ENCODE measurements at places on chromosomes 4 and X.

DNA sequence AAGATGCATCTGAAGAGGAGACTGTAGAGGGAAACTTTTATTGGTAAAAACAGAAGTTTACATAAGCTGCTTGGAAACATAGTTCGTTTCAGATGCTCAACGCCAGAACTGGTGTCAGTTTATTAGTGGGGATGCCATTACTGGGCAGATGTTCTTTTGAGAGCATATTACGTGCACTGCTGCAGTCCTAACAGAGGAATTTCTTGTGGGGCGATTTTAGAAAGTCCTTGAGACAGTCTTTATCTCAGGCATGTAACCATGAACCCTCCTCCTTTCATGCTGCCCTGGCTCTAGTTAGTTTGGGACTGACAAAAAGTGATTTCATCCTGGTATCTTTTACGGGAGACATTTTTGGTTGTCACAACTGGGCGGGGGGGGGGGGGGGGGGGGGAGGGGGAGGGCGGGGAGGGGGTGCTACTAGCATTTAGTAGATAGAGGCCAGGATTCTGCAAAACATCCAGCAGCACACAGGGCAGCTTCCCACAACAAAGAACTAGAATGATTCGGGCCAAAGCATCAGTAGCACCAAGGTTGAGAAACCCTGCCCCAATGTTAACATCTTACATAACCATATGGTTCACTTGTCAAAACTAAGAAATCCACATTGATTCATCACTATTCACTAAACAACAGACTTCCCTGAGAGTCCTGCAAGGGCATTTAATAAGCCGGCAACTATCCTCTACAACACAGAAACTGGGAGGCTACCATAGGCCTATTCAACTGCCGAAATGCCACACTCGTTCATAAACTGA, 118.6 kb upstream of the FTHL17 start:
- no peak for DNase-seq

DNA sequence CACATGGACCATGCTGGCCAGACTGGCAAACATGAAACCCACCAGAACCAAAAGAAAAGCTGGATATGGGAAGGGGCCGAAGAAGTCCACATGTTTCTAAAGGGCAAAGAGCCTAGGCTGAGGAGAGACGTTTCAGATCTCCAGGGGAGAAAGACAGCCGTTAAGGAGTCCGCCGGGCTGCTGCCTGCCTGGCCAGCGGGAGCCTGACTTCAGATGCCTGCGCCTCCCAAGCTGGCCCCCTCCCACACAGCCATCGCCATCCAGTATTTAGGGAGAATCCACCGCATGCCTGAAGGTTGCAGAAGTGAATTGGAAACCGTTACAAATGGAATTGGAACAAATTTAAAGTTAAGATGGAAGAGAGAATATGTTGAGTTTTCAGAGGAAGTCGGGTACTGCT, 2.9 kb downstream of the TBL1X start:
- DNase-seq, result no peak

- DNase-seq, result no peak
Measured at GRCh38 chr4:963276-964225, 9.8 kb downstream of the DGKQ start.

DNA sequence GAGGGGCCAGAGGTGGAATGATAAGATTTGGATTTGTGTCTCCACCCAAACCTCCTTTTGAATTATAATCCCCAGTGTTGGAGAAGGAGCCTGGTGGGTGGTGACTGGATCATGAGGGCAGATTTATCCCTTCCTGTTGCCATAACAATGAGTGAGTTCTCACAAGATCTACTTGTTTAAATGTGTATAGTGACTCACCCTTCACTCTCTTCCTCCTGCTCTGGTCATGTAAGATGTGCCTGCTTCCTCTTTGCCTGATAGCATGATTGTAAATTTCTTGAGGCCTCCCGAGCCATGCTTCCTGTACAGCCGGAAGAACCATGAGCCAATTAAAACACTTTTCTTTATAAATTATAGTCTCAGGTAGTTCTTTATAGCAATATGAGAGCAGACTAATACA, 348.6 kb downstream of the AR start:
- DNase-seq, result no peak

DNA sequence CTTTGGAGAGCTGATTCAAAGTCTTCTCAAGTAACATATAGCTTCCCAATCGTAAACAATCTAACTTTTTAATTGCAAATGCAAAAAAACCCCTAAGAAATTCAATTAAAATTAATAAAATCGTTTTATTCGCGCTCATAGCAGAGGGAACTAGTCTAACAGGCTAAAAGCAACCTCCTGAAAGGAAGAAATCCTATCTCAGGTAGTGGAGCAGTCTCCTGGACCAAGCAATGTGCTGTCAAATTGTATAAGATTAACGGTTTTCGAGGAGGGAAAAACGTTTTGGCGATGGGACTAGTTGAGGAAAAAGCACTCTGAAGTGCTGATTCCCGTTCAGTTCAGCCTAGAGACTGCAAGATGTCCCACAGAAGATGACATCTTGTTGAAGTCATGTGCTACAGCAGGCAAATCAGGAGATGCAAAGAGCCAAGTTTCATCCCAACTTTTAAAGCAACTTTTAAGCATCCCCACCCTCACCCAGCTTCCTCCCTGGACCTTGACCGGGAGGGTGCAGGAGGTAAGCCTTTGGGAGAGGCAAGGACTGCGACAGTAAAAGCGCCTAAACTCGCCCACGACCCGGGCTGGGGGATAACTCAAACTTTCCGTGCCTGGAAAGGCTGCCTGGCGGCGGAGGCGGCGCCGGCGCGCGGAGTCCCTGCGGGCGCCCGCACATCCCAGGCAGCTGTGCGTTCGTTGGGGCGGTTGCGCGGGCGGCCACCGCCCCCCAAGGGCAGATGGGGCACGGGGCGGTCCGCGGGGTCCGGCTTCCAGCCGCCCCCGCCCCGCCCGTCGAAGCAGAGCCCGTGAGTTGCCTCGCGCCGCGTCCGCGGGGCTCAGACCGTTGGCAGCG, 784 bp downstream of the MAP7D3 start:
- DNase-seq, result no peak

- no peak for DNase-seq
Measured at GRCh38 chrX:153304988-153305736, 16.4 kb downstream of the PNMA6F start.

DNA sequence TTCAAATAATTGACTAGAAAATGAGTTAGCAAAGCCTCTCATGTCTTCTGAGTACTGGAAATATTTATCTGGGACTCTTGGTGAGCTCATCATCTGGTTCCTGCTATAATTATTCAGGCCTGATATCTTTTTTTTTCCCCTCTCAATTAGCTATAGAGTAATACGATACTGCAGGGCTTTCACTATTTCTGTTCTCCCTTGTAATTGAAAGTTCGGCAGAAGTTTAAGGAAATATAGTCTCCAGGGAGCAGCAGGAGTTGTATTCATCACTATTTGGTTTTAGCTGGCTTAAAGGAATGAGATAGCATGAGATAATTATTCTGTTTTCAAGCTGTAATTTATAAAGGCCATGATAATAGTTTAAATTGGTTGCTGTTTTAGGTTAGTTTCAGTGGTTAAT, 378.6 kb upstream of the EPHA5 start:
- no peak for DNase-seq

GRCh38 chr4:152104356-152104755, 343.5 kb upstream of the GATB start:
- no peak for DNase-seq

DNA sequence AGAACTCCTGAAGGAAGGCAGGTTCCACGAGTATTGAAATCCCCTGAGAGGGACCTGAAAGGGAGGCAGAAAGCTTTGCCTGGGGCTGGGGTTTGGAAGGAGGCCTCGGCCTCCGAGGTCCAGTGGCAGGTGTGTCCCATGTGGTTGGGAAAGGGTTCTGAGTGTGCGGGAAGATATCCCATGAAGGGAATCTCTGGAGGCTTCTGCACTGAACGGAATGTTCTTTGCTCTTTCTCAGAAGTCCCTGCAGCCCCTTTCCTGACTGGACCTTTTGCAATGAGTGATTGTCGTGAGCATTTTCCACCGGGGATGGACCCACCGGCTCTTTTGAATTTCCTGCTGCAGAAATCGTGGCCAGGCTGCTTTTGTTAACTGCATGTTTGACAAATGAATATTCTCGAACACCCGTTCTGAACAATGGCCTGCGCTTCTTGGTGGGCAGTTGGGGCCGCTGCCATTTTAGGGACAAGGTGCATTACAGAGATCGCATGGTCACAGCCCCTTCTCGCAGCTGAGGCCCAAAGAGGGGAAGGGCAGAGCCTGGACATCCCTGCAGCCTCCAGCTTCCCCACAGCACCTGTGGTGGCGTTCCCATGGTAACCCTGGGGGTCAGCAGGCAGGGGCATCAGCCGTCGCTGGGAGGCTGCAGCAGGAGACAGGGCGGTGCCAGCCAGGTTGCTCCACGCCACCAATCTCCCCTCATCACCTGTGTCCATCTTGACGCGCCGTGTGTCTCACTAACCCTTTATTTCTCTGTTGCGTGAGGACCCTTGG, 18.3 kb upstream of the HTRA3 start:
- no peak for DNase-seq

DNA sequence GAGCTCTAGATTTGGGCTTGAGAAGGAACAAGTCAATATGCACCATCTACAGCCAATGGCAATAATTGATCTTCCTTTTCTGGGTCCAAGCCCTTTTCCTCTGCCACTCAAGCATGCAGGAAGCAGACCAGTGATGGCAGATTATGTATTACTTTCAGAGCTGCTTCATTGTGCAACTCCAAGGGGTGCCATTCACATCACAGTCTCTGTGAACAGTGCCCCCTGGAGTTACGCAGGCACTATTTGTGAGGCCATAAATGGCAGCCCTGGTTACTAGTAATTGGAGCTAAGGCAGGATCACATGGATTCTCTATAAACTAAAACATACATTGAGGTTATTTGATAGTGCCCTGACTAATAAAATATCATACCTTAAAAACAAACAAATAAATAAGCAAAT, 313.4 kb upstream of the SLC7A11 start:
- DNase-seq, result no peak

DNA sequence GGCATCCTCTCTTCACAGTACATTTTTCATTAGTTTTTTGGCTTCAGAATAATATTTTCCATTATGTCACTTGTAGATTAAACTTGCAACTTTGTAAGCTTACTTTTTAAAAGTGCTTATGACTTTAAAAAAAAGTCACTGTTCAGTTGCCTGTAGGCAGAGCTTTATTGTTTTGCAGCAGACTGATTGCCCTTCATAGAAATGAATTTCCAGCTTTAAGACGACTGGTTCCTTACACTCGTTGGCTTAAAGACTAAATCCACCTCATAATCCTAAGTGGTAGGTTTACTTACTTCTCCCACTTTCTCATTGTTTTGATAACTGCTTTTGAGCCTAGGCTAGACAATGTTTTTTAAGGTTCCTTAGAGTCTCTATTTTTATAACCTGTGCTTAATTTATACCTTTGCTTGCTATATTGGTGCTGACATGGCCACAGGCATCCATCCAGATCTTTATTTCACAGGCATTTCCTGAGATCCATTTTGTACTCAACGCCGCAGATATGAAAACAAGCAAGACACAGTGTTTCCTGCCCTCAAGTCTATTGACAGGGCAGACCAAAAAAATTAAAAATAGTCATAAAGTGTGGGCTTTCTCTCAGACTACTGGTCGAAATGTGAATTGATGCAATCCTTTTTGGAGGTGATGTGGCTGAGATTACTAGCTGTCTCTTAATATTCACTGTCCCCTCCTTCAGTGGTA, 12.6 kb upstream of the IL13RA2 start:
- no peak for DNase-seq

DNA sequence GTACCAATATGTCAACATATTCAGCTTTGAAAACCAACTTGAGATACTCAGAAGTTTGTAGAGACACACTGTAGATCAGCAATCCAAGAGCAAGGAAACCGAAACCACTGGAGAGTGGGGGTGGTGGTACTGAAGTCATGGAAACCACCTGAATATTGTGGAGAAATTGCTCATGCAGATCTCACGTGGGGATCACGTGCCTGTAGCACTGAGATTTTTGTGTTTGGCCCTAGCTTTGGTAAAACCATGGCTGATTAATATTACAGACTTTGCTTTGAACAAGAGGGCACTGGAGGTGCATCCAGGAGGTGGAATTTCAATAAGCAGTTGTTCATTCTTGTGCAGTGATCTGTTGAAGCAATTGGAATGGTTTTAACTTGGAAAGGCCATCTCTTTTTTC, 47.2 kb downstream of the GBA3 start:
- no peak for DNase-seq

GRCh38 chrX:87732133-87732532, 214.5 kb downstream of the KLHL4 start:
- no peak for DNase-seq

DNA sequence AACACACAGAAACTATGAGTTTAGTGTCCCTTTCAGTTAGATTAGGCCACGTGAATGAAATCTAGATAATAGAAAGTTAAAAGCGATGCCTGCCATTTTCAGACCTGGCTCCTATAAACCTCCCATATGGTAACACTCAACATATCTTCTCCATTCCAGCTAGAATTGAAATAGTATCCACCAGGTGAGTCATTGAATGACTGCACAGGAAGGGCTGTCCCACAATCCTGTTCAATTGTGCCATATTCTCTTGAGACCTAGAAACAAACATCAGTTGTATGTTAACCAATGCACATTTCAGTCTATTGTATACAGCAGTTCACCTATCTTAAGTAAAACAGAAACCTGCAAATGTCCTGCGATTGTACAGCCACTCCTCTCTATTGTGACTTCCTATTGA, 659.3 kb upstream of the SLIT2 start:
- no peak for DNase-seq

GRCh38 chrX:97787849-97788248, 904.1 kb downstream of the RPA4 start:
- no peak for DNase-seq

DNA sequence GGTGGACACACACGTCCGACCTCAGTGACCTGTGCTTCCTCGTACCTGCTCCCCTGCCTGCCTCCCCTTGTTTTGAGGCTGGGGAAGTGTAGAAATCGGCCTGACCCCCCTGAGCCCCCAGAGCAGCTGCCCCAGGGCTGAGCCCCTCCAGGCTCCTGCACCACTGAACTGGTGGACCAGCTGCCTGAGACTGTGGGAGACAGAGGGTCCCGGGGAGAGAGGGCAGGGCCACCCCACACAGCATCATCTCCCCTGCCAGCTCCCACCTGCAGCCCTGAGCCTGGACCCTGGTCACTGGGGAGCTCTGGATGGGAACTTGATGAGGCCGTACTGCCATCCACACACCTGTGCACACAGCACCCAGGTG, 15.0 kb upstream of the NAT8L start:
- DNase-seq, result no peak

All from anterior cingulate cortex (tissue), 58 donors.